ENCODE measurements at places on chromosomes 1 and 21. TPM values are rescaled to one million over a fixed set of nuclear protein-coding genes. Genes with fewer than 3 reads are reported as not detected.

DNA sequence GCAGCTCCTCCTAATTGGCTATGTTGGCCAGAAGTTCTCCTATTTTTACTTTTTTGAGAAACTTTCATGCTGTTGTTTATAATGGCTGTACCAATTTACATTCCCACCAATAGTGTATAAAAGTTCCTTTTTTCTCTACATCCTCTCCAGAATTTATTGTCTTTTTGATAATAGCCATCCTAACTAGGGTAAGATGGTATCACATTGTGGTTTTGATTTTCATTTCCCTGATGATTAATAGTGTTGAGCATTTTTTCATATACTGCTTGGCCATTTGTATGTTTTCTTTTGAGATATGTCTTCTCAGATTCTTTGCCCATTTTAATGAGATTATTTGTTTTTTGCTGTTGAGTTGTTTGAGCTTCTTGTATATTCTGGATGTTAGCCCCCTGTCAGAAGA is 46.8 kb downstream of the NTMT2 start:
- DNase-seq: no peak
- H3K27me3 ChIP-seq: no peaks in the 10 kb centered on the region
- H3K4me1 ChIP-seq: no peaks in the 10 kb centered on the region
- no peak overlapping the region for H3K27ac ChIP-seq

DNA sequence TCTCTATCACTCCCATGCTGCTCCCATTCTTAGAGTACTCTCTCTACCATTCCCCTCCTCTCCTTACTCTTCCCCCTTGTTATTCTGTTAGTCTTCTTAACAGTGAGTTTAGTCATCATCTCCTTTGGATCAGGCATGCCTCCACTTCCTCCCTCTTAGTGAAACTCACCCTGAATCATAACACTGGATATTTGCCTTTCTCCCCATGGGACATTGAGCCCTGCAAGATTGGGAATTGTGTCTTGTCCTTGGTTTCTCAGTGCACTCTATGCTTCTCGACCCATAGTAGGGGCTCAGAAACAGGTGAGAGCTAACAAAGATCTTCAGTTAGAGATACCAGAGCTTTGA is 68.3 kb upstream of the GCLM start:
- H3K27me3 ChIP-seq: peaks cover 10% of the 10 kb centered on the region
- no peak overlapping the region for H3K4me3 ChIP-seq
- H3K36me3 ChIP-seq: no peaks in the 10 kb centered on the region
- no peaks in the 10 kb centered on the region for H3K4me1 ChIP-seq
- DNase-seq: no peak

- H3K27me3 ChIP-seq: no peaks in the 10 kb centered on the region
- no peaks in the 10 kb centered on the region for H3K36me3 ChIP-seq
- DNase-seq: no peak
Observed at GRCh38 chr1:59669752-59670312, 144.9 kb upstream of the HOOK1 start.

DNA sequence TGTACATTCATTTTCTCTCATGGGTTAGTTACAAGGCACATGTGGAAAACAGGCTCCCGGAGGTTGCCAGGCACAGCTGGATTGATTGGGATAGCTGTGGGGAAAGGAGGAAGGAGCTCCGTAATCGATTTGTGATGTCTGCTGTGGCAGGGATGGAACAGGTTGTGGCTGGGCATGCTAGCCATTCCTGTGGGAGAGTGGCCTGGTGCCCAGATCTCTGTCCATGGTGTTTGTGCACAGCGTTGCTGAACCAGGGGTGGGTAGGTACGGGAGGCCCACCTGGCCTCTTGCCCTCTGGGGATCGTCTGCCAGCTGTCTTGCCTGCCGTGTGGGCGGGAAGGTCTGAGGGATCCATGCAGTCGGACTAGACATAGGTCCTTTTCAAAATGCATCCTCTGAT is 302.8 kb upstream of the VAMP3 start:
- no peak overlapping the region for H3K4me3 ChIP-seq
- H3K36me3 ChIP-seq: no peaks in the 10 kb centered on the region
- H3K27ac ChIP-seq: no peak overlapping the region

GRCh38 chr1:172354291-172355274 is 65.9 kb upstream of the C1orf105 start:
- DNase-seq: no peak
- no peak overlapping the region for H3K4me3 ChIP-seq

DNA sequence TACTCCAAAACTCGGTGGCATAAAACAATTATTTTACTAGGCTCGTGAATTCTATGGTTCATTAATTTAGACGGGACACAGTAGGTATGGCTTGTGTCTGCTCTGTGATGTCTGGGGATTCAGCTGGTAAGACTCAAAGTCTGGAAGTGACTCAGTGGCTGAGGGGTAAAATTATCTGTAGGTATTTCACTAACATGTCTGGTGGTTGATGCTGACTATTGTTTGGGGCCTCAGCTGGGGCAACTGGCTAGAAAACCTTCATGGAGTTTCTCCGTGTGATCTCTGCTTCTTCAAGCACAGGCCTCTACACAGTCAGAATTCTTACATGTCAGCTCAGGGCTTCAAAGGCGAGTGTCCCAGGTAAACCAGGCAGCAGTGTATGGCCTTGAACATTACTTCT is 41.2 kb upstream of the KLF17 start:
- no peak overlapping the region for H3K4me3 ChIP-seq
- peaks cover 30% of the 10 kb centered on the region for H3K27me3 ChIP-seq
- DNase-seq: no peak
- H3K27ac ChIP-seq: no peak overlapping the region
- H3K4me1 ChIP-seq: no peaks in the 10 kb centered on the region

DNA sequence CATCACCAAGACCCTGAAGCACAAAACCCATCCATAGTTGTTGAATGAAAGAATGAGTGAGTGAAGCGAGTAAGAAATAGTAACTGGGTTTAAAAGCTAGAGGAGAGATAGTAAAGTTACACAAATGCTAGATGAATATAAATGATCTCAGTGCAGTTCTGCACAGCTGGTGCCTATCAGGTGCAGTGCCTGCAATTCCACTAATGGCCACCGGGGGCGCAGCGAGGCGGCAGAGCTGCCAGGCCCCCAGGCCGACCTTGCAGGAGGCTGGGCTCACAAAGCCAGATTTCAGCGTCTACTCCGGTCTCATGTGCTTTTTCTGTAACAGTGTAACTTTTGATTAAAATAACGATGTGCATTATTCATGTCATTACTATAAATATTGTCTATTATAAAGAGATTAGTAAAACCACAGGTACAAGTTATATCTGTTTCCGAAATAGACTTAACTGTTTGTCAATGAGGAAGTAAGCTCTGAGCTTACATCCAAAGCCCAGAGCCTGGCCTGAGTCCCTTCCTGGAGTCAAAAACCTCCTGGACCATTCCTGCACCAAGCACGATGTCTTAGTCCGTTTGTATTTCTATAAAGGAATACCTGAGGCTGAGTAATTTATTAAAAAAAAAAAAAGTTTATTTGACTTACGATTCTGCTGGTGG is 477.6 kb downstream of the NPHP4 start:
- H3K27ac ChIP-seq: no peak overlapping the region
- H3K4me1 ChIP-seq: no peaks in the 10 kb centered on the region
- no peaks in the 10 kb centered on the region for H3K27me3 ChIP-seq

DNA sequence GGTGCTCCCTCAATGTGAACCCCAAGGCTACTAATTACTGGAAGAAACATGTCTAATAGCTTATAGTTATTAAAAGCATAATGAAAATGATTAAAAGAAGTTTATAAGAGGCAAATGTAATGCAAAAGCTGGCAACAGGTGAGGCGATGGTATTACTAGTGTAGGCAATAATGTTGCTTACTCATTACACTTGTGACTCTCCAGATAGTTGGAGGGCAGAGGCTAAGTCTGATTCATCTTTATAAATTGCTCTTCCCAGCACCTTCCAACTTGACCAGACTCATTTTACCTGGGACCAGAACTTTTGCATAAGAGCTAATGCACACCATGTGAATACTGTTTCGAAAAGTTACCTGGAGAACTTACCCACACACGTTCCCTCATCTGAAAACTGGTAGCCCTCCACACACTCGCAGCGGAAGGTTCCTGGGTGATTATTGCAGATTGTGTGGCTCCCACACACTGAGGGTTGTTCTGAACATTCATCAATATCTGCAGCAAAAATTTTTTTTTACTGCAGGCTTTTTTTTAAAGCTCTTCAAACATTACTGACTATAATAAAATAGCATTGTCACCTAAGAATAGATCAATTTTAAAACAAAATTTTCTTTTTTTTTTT is 48.0 kb downstream of the NID1 start:
- no peaks in the 10 kb centered on the region for H3K4me1 ChIP-seq
- peaks cover 25% of the 10 kb centered on the region for H3K27me3 ChIP-seq
- H3K36me3 ChIP-seq: no peaks in the 10 kb centered on the region
- no peak overlapping the region for H3K27ac ChIP-seq
- H3K4me3 ChIP-seq: no peak overlapping the region

Gene C1QTNF12
- 3.5 TPM for total RNA-seq

Gene LCE1D
- not detected for total RNA-seq

Gene MTARC1
- total RNA-seq: not detected

Gene SLC9C2
- not detected for total RNA-seq

Gene ZBTB40
- 18.6 TPM for total RNA-seq

Gene C1orf185
- total RNA-seq: not detected

Gene KCNQ4
- total RNA-seq: 0.57 TPM
